ENCODE measurements at places on chromosomes 7 and 10.

- no peak for DNase-seq
These were observed 3.7 kb downstream of the FGF8 start for GRCh38 chr10:101772017-101772894.

GRCh38 chr7:5213286-5213645 lies 23.2 kb downstream of the WIPI2 start:
- no peak for DNase-seq

DNA sequence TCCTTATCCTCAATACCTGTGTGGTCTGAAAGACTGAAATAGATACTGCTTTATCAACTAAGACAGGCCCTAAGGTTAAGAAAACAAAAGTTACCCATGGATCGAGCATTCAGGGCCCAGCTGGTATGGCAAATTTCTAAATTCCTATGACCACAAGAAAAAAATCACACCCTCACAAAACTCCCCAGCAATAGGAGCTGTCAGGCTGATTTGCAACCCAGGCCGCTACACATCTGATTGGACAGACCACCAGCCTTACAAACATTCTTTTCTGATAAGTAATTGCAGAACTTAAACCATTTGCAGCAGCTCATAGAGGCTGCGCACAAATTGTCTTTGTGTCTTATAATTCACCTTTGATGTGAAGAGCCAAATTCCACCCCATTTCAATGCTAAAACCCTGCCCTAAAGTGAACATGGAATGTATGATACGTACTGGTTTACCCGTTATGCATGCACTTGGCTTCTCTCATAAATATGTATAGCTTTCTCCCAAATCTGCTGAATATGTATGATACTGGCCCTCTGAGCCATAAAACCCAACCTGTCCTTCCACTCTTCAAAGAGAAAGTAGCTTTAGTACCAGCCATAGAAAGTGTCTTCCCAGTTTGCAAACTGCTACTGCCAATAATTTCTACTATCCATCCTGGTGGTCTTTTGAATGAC lies 842.5 kb downstream of the GRID1 start:
- DNase-seq = no peak

DNA sequence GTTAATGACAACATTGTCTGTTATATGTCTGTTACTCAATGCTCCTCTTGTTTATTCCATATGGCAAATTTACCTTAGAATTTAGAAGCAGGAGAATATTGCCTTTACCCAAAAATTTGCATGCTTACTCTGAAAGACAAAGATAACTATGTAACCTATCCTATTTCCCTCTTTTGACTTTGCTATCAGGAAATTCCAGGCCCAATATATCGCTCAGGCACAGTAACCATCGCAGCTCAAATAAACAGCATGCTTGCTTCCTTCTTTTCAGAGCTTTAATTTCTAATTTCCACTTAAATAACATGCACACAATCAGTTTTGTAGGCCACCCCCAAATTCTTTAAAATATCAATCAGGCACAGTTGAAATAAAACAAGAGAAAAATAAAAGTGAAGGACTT lies 57.8 kb downstream of the EBLN1 start:
- no peak for DNase-seq

- no peak for DNase-seq
These were observed 4.4 kb downstream of the DDIT4 start for GRCh38 chr10:72277996-72278667.

- DNase-seq = peak; percentile 6
These were observed 192.9 kb upstream of the SH2B2 start for GRCh38 chr7:102093599-102094315.

DNA sequence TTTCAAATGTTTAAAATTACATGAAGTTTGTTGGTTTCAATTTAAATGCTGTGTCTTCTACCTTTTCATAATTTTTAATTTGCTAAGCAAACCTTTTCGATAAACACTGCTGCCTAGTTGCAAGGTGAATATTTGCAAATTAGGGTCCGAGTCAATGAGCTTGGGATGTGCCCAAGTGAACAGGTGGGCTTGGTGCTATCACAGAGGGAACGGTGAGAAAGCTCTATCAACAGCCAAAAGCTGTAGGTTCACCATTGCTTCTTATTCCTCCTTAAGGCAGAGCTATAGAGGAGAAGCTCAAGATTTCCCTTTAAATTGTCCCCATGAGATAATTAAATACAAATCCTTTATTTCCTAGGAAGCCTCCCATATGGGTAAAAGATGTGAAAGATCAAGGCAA lies 245.3 kb upstream of the CELF2 start:
- no peak for DNase-seq

- peak; percentile 58 for DNase-seq
These were observed 43.4 kb upstream of the PDLIM1 start for GRCh38 chr10:95333997-95334804.

DNA sequence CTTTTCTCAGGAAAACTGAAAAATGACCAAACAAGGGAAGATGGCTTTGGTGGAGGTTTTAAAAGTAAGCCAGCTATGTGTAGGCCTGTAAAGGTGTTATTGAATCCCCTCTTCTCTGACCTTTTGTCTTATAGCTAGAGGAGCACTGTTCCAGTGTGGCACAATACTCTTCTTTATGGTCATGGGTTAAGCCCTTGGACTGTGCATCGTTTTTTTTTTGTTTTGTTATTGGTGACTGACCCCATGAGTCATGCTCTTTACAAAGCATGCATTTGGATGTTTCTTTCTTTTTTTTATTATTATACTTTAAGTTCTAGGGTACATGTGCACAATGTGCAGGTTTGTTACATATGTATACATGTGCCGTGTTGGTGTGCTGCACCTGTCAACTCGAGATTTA lies 19.6 kb upstream of the FAM25A start:
- no peak for DNase-seq

GRCh38 chr10:129511758-129512157 lies 44.7 kb downstream of the MGMT start:
- no peak for DNase-seq

DNA sequence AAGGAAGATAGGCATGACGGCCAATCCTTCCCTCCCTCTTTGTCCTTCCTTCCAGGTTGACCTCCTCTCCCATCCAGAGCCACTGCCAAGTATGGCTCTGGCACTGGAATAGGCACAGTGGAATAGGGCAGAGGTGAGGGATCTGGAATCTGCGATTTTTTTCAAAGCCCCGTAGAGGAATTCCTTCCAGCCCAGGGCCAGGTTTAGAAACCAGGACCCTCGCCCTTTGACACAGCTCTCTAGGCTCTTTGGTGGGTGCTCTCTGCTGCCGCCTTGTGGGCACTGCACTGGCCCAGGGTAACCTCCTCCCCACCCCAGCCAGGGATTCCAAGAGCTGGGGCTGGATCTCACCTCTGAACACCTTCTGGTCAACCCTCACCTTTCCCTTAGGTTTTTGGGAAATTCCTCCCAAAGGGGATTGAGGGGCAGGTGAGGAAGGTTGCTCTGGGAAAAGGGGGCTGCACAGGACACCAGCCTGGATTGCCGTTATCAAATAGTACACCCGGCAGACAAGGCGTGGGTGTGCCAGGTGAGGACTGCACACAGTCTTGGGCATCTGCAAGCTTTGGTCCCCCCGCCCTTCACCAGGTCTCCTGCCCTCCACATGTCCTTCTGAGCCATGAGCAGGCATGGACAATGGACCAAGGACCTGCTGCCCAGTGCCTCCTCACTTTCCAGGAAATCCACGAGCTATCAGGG lies 22.8 kb downstream of the C10orf105 start:
- no peak for DNase-seq

GRCh38 chr10:100291356-100291755 lies 4.9 kb upstream of the BLOC1S2 start:
- no peak for DNase-seq

All from GM04504 (cell line).